ENCODE measurements at places on chromosomes 3 and 15. TPM values are rescaled to one million over a fixed set of nuclear protein-coding genes. Genes with fewer than 3 reads are reported as not detected.

Gene TEX264
- total RNA-seq, result 69.0 TPM

Gene PPP4R2
- 37.2 TPM for total RNA-seq

Gene XIRP1
- 0.04 TPM for total RNA-seq

Gene GBE1
- total RNA-seq, result 26.0 TPM

Gene AADACL2
- total RNA-seq, result not detected

Gene CTXN2
- total RNA-seq, result 0.05 TPM

Gene PLSCR5
- not detected for total RNA-seq

Gene SELENOS
- 142 TPM for total RNA-seq

Gene TTLL13
- 0.09 TPM for total RNA-seq

Gene CD86
- not detected for total RNA-seq

Gene CISH
- total RNA-seq, result 0.51 TPM

Gene OSBPL10
- 13.0 TPM for total RNA-seq

Gene VIPR1
- 0.63 TPM for total RNA-seq

Gene DAPK2
- total RNA-seq, result 4.2 TPM

Gene SEMA3F
- total RNA-seq, result 10.6 TPM

Gene FAM81A
- total RNA-seq, result 12.7 TPM

Gene SKOR1
- total RNA-seq, result 0.05 TPM

Gene ZPLD1
- 0.06 TPM for total RNA-seq

Gene KLHL40
- total RNA-seq, result not detected

Gene SPATA12
- 0.47 TPM for total RNA-seq

Gene MYZAP
- total RNA-seq, result 1.2 TPM

Gene ATP13A4
- 0.06 TPM for total RNA-seq

Gene GOLGA8M
- not detected for total RNA-seq

Gene ZNF860
- total RNA-seq, result 1.7 TPM

Gene CFAP100
- total RNA-seq, result not detected

All from A549 treated with CORT108297 at 1 μM for 4 hours (cell line).